ENCODE measurements at places on chromosomes 1 and 21.

DNA sequence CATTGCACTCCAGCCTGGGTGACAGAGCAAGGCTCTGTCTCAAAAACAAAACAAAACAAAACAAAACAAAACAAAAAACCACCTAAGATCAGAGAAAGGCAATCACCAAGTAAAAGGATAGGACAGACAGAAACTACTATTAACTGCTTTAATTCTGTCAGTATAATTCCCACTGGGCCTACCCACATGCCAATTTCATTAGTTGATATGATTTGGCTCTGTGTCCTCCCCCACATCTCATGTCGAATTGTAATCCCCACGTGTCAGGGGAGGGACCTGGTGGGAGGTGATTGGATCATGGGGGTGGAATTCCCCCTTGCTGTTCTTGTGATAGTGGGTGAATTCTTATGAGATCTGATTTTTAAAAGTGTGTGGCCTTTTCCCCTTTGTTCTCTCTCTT lies 27.2 kb upstream of the CAPZB start:
- DNase-seq, result no peak

DNA sequence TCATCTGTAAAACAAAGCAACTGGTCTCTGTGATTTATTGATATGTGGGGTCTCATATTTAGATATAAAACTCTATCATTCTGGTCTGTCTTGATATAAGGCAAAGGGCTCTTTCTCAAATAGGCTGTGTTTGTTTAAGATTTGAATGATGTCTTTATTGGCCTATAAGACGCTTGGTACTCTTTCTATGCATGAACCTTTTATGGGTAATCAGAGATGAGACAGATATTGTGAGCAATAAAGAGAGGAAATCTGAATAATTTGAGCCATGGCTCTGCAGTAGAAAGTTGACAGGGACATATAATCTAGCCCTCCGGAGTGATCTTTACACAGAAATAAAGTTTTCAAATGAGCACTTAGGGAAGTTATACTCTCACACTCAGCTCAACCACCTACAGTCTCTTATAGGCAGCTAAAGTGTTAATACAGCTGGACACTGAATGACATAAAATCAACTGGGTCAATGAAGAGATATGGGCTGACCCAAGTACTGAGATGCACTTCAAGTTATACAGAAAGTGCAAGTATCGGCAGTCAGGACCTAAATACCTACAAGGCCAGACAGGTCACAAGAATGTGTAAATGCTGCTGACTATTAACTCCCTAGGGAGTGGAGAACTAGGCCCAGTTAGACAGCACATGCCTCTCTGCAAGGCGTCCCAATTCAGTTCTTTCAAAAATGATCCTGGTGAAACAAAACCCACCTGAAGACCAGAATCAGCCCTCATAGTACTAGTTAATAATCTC lies 111.0 kb downstream of the PTPN14 start:
- DNase-seq, result no peak

DNA sequence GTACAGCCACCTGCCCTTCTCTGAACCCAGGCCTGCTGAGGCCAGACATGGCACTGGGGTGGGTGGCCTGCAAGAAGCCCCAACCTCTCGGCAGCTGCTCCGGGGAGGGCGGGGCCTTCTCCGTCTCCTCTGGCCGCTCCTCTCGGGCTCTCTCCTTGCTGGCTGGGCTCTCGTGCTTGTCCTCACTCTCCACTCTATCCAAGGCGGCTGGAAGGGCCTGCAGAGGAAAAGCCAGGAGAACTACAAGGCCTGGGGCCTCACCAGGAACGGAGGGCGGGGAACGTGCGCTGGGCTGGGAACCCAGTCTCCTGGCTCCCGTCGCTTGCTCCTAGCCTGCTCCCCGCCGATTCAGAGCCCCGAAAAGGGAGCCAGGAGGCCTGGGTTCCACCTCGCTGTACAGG lies 59.1 kb downstream of the CHD5 start:
- DNase-seq, result no peak

DNA sequence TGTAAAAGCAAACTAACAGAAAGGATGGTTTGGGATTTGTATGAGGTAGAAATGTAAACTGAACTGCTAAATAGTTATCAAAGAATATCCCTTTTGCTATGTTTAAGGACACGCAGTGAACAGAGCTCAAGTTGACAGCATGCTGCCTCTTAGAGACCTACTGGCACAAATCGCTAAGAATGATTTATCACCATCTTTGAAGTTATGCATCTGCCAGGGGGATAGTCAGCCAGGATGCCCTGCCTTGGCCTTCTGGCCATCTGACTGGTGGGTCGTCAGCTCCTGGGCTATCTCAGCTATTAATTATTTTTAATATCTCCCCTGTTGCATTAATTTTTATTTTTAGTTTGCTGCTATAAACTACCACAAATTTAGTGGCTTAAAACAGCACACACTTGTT lies 334.8 kb upstream of the KAZN start:
- no peak for DNase-seq

GRCh38 chr1:159883134-159883533 lies 16.8 kb downstream of the CFAP45 start:
- DNase-seq, result no peak

- no peak for DNase-seq
Observed at GRCh38 chr1:94017155-94017829, 103.7 kb downstream of the ABCA4 start.

Measured in amygdala (tissue), 56 donors.